ENCODE measurements at places on chromosomes 13 and 19.

- no peak for DNase-seq
Measured at GRCh38 chr19:33375837-33376159, 2.3 kb downstream of the CEBPG start.

DNA sequence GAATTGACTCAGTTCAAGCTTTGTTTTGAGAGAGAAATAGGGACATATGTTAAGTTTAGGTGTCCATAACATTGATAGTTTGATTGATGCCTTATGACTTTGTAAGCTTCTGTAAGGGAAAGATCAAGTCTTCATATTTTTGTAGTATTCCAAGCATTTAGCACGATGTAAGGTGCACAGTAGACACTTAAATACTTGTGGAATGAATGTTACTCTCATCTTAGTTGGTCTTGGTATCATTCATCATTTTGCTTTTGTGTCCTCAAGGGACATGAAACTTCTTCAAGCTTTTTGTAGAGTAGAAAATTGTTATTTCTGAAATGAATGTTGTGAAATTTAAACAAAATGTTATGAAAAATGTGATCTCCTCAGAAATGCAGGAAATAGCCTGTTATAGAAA lies 10.1 kb downstream of the TDRD3 start:
- DNase-seq, result no peak

- DNase-seq, result no peak
Measured at GRCh38 chr19:32343550-32344262, 1.7 kb upstream of the ZNF507 start.

GRCh38 chr13:92739306-92739818 lies 487.2 kb upstream of the GPC6 start:
- DNase-seq, result no peak

DNA sequence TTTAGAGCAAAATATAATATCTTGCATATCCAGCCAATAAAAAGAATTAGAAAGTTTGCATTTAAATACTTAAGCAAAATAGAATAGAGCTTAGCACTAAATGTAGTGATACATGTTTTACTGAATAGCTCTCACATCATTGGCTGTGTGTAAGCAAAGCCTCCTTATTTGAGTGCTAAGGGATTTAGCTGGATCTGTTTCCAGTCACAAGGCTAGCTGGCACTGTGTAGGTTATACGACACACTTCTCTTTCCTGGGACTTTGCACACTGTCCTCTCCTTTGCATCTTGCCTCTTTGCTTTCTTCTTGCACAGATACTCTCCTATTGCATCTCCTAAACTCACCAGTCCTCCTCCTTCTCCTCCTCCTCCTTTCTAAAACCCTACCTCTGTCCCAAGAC lies 423.8 kb downstream of the KLF5 start:
- no peak for DNase-seq

- no peak for DNase-seq
Measured at GRCh38 chr19:34034318-34034846, 137.9 kb upstream of the LSM14A start.

- no peak for DNase-seq
Measured at GRCh38 chr19:47679922-47680857, 33.0 kb upstream of the EHD2 start.

- no peak for DNase-seq
Measured at GRCh38 chr19:42370626-42371175, 19.4 kb downstream of the CNFN start.

DNA sequence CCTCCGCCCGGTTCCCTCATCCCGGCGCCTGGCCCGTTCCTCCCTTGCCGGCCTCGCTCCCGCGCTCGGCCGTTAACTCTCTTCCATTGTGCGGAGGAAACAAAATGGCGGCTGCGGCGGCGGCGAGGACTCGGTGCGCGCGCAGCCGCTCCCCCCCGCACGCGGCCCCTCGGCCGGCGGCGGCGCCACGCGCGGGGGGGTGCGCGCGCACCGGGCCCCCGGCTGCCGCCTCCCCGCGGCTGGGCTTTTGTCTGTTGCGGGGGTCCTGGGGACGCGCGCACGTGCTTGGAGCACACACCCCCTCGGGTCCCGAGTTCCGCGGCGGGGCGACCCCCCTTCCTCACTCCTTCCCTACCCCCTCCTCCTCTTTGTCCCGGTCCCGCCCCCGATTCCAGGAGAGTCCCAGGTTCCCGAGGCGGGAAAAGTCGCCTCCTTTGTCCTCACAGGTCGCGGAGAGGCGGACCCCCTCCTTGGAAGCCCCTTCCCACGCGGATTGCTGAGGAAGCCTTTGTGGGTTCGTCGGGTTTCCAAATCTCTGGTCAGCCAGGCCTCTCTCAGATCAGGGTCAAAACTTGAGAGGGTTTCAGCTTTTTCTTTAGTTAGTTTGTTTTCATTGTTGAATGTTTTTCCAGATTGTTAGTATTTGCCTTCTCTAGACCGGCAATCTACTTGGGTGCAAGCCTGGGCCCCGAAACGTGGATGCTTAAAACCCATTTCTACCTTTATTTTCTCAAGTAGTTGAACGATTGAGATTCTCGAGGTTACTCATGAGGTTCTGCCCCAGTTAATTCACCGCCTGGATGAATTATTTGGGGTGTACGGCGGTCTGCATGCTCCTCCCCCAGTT lies 687 bp downstream of the ILF3 start:
- DNase-seq, result peak; percentile 64

GRCh38 chr13:79018166-79018565 lies 359.2 kb upstream of the OBI1 start:
- DNase-seq, result no peak

GRCh38 chr19:14089412-14089661 lies 1.2 kb downstream of the SAMD1 start:
- no peak for DNase-seq

- DNase-seq, result no peak
Measured at GRCh38 chr13:52737965-52738364, 1.7 kb downstream of the CNMD start.

DNA sequence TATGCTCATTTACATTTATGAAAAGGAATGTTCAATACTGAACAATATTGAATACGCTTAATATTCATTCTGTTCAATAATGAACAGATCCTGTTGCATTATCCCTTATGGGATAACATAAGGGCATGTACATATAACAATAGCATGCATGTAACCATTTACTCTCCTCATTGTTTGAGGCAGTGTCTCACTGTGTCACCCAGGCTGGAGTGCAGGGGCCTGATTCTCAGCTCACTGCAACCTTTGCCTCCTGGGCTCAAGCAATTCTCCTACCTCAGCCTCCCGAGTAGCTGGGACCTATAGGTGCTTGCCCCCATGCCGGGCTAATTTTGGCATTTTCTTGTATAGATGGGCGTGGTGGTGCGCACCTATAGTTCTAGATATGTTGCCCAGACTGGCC lies 4.8 kb upstream of the DGKH start:
- no peak for DNase-seq

DNA sequence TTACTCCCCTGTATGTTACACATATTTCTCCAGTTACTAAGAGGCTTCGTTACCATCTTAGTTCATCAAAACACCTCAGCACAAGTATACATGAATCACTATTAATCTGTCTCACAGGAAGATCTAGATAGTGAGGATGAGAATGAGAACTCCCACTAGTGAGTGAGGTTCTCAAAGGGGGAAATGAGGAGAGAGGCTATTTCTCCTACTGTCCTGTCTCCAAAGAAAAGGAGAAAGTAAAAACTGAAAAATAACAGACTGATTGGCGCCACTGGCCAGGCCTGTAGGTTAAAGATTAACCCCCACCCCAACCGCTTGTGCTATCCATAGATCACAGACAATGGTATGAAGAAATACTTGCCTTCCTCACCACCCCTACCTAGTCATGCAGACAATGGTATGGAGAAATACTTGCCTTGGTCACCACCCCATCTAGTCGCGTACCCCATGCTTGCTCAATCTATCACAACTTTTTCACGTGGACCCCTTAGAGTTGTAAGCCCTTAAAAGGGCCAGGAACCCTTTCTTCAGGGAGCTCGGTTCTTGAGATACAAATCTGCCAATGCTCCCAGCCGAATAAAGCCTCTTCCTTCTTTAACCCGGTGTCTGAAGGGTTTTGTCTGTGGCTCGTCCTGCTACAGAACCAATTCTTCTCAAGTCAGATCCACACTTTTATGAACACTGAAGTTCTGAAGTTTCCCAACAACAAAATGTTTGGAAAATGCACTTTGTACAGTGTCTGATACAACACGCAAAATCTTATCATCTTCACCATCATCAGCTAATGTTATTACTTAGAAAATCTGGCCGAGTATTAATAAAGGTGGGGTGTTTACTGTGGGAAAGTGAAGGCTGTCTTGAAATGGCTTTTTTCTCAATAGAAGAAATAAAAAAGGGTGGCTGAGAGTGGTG lies 598.1 kb downstream of the UQCRFS1 start:
- DNase-seq, result no peak

DNA sequence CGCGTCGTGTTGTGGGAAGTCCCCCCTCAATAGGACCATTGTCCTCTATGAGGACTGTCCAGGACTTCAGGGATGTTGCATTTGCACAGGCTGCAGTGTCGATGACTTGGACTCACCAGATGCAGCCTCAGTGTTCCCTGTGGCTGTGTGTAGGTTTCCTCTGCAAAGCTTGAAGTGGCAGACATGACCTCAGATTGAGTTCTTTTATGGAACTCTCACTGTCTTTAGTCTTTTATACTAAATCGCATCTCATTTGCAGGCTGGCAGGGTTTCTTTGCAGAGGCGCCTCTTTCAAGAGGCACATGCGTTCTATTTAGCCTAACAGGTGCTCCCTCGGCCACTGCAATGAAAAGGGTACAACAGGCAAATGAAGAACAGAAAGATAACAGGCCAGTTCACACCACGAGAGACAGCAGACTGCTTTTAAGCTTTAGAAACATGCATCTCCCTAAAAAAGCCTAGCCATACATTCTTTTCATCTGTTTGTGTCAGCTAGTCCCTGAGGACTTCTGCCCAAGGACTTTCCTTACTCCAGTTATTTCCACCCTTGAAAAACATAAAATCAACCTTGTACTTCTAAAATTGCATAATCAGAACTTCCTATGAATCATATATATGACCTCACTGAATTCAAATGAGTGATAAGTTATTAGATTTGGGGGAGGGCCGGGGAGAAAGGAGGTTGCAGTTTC lies 118.4 kb downstream of the RAB20 start:
- DNase-seq, result no peak

DNA sequence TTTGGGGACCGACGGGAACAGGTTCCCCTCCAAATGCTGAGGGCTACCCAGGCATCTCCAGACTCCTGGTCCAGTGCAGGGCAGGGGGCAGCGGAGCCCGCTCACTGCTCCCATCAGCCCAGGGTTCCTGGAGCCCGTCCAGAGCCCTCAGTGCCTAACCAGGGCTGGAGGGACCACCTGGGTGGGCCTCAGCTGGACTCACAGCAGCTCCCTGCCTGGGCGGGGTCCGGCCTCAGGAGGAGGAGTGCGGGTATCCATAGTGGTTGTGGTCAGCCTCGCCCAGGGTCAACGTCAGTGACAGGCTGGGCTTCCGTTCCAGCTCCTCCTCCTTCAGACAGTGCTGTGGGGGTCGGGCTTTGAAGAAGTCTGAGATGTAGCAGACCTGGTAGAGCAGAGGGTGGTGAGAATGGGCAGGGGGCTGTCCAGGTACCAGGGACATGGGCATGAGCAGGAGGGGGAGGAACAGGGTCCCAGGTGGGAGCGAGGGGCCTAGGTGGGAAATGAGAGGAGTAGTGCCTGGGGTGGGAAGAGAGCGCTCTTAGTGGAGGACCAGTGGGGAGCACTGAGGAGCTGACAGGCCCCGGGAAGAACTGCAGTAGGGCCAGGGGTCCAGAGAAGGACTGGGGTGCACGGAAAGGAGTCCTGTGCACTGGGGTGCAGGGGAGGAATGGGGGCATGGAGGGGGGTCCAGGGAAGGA lies 9.9 kb downstream of the PLPP2 start:
- DNase-seq, result no peak

GRCh38 chr13:36912973-36913372 lies 7.1 kb downstream of the SMAD9 start:
- DNase-seq, result no peak

DNA sequence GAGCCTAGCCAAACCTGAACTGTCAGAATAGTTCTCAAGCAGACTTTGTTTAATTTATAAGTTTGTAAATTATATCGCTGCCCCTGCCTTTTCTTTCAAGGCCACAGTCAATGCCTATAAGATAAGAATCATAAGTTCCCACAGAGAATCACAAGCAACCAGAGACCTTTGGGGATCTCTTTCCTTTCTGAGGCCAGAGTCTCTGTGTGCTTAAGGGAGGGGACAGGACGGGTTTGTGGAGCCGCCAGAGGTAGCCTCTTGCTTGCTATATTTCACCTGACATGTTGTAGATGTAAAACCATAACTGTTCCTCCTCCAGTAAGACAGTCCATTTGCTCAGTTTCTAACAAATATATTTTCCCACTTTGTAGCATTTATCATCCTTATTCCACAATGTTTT lies 458.8 kb downstream of the RFC3 start:
- no peak for DNase-seq

DNA sequence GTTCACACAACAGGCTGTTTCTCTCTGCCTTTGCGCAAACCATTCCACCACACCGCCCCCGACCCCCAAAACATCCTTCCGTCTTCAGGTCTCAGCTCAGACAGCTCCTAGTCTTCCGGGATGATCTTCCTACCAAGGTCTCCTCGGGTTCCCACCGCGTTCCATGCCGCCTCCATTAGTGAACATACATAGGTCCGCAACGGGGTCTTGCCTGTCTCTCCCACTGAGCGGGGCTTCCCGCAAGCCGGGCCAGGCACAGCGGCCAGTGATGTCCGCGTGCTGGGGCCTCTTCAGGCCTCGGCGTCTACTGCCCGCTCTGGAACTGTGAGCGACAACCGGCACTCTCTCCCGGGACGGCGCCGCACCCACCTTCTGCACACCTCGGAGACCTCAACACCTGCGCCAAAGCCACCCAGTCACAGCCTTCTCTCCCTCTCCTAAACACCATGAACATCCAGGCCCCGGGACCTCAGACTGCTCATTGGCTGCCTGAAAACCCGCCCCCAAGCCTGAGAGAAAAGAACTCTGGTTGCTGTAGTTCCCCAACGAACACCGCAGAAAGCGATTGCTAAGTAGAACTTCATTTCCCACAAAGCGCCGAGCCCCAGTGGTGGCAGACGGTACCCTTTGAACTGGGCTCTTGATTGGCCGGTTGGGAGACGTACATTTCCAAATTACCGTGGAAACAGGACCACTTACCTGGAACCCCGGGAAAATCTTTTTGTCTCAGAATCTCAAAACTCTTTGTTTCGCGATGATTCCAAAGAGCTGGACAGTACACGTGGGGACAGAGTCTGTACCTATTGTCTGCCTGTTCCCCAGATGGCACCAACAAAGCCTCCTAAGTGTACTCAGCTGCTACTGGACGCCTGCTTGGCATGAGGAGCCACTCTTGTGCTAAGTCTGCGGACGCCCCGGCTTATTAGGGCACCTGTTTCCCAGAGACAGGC lies 9.5 kb downstream of the DYRK1B start:
- DNase-seq, result peak; percentile 94

- DNase-seq, result no peak
Measured at GRCh38 chr19:3131168-3131567, 4.7 kb upstream of the GNA15 start.
